ENCODE measurements at places on chromosomes 1 and 21.

DNA sequence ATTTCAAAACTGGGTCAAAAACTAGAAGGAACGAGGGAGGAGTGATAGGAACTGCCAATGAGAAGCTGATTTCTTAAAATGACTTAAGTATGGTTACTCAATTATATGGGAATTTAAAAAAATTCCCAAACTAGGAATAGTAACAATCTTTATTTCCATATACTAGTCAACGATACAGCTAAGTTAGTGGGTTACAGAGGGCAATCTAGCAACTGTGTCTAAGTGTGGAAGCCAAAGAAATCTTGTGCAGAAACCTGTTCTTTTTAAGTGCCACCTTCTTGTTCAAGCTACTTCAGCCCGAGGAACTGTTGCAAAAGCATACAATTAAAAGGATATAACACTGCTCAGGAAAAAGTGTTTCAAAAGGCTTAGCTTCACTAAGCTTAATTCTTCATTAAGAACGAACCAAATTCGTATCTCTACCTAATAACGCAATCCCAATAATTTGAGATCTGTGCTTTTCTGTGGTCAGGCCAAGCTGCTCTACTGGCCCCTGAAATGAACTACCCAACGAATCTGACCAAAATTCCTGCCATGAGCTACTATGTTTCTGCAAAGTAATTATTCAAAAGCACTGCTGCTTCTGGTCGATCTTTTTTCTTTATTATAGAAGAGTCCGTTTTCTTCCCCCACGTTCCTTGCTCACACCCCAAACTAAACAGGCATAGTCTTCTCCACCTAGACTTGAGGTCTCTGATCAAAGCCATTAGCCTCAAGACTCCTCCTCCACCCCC, 1.8 kb downstream of the USP24 start:
- DNase-seq, result peak; percentile 55

DNA sequence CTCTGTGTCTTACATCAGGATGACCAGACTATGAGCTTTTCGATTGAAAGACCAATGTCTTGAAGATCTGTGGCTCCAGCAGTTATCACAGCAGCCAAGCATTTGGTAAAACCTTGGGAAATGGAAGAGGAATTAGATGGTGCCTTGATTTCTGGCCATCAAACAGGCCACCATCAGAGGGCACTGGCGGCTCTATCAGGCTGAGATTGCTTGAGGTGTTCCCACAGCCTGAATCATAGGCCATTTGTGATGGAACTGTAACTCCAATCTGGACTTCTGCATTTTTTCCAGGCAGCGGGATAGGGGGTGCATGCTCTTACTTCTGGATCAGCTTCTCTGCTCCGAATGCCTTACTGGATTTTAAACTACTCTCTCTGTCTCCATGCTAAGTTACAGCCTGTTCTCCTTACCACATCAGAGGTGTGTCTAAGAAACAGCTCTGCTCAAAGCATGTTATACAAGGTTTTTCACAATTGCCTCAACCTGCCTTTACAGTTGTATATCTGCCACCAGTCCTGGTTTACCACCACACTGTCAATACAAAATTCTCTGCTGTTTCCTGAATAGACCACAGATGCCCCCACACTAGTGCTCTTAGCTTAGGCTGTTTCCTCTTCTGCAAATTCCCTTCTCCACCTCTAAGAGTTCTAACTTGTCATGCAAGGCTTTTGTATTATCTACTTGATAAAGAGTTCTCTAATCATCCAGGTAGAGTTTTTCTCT, 180.9 kb downstream of the PTGER3 start:
- peak; percentile 16 for DNase-seq

DNA sequence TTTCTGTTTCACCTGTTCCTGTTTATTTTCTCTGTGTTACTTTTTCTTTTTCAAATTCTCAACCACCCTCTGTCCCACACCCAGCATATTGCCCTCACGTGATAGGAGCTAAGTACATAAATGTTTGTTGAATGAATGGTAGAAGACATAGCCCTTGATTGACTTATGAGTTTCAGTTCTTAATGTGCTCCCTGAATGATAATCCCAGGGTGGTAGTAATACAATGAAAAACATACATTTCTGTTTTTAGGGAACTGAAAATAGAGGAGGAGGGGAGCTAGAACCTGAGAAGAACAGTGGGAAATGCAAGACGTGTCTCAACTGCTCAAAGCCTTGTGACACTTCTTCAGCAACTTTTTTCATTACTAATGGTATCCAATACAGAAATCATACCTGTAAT, 147.1 kb downstream of the SPATA46 start:
- DNase-seq, result peak; percentile 46

DNA sequence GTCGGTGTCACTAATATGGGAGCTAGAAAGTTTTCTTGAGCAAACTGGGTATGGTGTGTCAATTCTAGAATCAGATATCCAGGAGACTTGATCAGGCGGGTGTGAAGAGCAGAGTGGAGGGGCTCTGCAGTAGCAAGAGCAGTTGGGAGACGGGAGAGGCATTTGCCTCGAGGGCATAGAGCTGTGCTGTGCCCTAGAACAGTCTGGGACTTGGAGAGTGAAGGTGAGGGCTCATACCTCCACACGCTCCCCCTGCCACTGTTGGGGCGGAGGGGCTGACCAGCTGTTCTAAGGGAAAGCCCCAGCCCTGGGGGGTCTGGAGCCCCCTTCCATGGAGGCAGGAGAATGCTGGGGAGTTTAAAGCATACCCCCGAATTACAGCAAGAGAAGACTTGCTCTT, 33.8 kb downstream of the SIM2 start:
- DNase-seq, result no peak

DNA sequence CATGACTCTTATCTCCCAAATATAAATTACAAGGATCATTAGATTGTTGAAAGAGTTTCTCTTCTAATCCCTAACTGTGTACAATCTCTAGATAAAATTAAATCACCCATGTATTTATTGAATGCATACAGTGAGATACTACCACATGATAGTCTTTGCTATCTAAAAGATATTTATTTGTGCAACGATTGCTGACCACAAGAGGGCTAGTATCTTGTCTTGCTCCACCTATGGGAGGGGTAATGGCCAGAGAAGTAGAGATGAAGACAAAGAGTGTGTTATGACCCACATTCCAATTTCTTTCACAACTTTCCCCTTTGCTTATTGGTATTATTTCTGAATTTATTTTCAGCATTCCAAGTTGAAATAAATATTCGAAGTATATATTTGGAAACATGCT, 13.7 kb downstream of the PYHIN1 start:
- no peak for DNase-seq

DNA sequence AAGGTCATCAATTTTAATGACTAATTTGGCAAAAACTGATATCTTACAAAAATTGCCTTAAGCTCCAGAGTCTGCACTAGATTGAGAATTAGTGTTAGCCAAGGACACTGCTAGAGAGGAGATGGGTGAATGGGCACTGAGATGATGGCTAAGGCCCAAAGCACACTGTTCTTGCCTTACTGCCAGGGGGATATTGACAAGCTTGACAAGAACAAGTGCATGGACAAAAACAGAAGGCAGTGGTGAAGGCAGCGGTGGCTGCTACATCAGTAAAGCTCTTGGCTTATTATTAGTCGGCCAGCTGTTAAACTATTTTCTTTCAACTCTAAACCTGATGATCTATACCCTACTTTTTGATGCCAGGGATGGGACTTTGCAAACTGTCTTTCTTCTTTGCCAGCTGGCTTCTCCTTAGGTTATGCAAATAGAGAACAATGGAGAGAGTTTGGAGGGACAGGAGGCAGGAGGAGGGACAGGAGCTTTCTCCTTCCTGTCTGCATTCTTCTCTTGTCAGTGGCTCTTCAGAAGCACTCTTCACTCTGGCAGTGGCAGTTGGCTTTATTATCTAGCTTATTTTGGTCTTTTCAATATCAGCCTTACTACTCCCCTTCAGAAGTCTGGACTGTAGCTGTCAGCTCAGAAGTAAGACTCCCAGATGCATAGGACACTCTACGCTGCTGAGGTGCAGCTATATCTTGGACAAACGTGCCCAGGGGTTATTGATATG, 853.5 kb upstream of the TMPRSS15 start:
- no peak for DNase-seq

DNA sequence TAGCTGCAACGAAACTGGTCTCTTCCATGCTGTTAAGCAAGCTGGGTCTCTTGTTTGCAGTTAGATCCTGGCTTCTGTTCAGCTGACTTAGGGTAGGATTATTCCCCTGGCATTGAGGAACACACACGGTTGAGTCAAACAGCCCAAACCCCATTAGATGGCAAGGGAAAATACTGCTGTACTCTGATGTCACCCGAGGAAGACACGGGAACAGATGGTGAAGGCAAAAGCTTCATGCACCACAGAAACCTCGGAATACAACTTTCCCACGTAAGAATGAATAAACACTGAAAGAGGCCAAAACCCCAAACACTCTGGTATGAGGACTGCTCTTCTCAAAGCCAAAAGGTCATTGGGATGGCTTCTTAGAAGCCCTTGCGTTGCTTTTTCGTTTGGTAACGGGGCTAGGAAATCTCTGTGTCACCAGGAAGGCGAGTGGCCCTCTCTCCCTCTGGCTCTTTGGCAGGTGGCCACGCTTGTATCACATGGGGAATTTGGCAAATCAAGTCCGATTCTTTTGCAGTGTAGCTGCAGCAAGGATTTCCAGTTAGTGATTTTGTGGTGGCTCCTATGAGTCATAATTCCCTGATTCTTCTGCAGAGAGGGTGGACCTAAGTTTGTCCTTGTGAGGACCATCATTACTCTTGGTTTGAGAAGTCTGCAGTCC, 16.7 kb upstream of the LYST start:
- peak; percentile 75 for DNase-seq

DNA sequence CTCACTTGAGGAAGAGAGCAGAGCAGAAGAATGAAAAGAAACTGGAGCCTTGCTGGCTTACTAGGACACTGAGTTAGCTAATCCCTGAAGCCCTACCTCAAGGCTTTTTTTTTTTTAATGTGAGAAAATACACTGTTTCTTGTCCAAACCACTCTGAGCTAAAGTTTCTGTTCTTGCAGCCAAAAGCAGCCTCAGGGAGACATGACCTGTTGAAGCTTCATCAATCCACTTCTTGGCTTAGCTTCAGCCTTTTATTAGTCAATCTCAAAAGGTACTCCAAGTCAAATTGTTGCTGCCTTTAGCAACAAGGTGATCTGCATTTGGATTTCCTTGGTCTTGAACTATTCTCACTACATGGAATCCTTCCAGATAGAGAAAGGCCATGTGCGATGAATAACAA, 33.7 kb downstream of the CCDC185 start:
- DNase-seq, result no peak

DNA sequence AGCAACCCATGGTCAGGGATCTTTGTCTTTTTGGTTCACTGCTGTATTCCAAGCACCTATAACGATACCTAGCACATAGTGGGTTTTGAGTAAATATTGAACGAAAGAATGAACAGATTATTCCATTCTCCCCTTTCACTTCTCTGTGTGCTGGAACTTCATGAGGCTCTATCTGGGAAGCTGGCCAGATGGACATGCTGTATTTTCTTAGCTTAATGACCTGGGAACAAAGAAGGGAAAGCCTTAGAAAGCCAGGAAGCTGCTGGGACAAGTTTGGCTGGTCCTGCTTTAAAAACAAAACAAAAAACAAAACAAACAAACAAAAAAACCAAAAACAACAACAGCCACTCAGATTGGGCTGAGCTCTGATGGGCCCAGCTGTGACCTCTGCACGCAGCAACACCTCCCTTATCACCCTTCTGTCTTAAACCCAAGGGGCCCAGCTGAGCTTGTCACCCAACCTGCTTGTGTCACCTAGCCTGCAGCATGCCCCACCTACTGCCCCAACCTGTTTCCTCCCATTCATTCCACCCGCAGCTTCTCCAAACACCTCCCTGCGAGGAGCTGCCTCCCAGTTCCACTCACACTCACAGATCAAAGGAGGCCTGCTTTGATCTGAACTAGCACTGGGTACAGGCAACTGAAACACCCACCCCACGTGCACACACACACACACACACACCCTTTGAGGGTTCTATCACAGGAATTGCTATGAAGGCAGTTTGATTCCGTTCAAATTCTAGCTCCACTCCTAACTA, 37.1 kb downstream of the SLC30A1 start:
- no peak for DNase-seq

DNA sequence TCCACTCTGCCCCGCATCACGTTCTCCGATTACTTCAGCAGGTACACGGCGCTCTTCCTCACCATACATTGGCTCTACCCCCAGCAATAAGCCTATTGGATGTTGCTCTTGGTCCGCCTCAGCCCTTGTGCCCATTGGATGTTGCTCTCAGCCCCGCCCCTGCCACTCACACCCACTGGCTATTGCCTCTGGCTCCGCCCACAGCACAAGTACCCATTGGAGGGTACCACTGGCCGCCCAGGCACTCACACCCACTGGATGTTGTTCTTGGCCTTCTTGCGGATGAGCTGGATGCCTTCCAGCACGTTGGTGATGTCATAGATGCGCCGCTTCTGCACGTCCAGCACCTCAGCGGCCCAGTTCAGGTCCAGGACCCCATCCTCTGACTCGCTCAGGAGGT, 9.4 kb downstream of the E2F2 start:
- no peak for DNase-seq

GRCh38 chr1:201880928-201881571, 7.6 kb upstream of the SHISA4 start:
- peak; percentile 40 for DNase-seq

GRCh38 chr1:91745640-91746373, 140.1 kb downstream of the TGFBR3 start:
- no peak for DNase-seq

- no peak for DNase-seq
These were observed 96.8 kb upstream of the TMEM51 start for GRCh38 chr1:15056515-15057285.

DNA sequence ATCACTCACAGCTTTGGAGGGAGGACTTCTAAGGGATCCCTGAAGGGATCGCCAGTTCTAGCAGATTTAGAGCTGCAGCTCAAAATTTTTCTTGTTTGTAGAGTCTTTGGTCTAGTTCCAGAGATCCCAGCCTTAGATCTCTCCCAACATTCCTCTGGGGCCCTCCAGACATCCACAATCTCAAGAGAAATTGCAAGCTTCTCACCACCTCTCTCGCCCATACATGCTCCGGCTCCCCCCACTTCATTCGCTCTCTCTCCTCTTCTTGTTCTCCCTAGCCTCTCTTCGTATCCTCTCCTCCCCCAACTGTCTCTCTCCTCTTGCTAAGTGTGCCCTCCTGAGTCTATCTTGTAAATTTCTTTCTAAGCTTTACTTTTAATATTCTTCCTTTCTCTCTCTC, 15.1 kb upstream of the TUT4 start:
- no peak for DNase-seq

- DNase-seq, result no peak
These were observed 6.1 kb upstream of the GATAD2B start for GRCh38 chr1:153928791-153929341.

DNA sequence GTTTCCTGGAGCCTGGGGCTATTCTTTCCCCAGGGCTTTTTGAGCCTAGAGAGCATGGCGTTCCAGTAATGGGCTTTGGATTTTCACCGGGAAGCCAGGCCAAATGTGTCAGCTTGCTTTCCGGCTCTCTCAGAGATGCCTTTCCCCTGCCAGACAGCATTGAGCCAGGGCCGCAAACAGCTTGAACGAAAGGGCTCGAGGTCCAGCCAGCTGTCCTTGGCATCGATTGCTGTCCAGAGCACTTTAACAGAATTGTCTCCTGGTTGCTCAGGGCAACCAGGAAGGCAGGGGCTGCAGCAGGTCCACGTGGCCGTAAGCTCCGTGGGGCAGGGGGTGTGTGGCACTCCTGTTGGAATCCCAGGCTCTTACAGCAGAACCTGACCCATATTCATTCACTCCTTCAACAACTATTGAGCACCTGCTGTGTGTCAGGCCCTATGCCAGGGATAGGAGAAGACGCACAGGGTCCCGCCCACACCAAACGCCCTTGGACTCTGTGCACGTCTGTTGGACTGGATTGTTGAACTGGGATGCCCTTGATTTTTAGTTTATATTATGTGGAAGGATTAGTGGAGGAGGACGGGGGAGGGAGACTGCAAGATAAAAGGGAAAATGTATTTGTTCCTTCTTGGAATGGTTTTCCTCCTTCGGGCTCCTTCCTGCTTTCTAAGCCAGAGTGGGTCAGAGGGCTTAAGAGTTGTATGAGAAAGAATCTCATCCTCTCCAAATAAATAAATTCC, 38.7 kb upstream of the EFHD2 start:
- no peak for DNase-seq

Measured in inflammatory macrophage treated with lipopolysaccharide for 1 hour (primary cell).